ENCODE measurements at places on chromosomes 1 and 21.

DNA sequence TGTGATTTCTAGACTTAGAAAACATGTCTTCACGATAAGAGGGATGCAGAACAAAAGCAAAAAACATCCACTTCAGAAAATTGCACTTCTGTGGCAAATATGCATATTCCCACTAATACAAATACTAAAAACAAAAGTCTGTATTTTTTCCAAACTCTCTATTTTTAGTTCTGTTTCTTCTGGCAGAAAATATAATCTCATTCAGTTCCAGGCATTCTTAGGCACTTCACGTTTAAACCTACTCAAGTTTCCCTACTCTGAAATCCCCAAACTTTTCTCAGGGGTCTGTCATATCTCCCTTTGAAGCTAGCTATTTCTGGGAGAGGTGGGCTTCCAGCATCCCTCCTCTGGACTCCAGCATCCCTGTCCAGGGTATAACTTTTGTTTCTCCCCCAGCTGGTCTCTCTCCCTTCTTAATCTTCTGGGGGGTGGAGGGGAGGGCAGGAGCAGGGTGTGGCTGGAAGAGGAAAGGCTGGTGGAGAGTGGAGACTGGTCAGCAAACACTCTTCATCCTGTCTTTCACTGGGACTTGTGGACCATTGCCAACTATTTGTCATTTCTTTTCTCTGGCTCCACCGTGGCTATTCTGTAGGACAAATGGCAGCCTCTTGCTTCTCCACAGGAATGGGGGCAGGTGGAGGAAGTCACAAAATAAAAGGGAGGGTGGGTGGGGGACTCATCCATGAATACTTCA, 19.6 kb upstream of the NCF2 start:
- no peak for DNase-seq

GRCh38 chr1:194698908-194699318, 1512.5 kb upstream of the B3GALT2 start:
- DNase-seq = no peak

DNA sequence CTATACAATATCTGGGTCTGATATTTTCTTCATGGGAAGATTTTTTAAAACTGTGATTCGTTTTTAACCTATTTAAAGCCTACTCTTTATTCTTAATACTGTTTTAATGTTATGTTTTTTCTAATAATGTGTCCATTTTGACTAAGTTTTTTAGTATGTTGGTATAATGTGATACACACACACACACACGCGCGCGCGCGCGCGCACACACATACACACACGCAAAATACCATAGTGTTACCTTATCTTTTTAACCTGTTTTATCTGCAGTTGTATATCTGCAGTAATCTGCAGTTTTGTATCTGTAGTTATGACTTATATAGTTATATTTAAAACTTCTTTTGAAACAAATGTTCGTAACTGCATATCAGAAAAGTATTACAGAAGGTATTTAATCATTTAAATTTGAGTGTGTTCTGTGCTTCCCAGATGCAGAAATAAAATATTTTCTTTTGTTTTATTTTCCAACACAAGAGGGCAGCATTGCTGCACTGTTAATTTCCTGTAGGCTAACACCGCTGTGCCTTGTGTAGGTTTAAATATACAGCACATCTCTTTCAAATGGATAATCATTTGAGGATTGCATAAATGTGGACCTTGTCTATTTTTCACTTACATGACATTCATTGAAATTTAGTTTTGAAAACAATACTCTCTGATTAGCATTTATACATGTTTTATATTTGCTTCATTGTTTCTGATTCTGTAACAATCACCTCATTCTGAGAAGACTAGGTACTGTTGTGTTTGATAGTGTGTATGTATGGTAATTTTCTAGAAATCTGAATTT, 166.1 kb downstream of the PDE4B start:
- DNase-seq = no peak

- no peak for DNase-seq
Measured at GRCh38 chr21:43286196-43286595, 117.4 kb downstream of the CRYAA start.

DNA sequence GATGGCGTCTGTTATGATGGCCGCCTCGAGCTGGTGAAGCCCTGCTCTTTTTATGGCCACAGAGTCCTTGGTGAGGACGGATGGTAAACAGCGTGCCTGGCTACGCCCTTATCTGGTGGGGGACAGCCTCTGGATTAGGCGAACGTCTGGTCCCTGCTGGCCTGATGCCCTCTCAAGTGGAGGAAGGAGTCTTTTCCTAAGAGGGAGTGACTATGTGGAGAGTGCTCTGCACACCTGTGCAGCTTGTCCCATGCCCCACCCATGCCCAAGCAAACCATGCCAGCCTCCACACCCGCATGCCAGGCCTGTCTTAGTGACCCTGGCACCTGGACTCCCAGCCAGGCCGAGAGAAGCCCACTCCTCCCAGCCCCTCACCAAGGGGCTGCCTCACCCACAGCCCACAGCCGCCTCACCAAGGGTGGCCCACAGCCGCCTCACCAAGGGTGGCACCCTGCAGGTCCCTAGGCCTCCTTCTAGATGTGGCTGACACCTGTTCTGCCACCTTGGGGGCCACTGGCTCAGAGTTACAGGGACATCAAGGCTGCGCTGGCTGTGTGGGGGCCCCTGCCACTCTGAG, 40.2 kb downstream of the WNT9A start:
- no peak for DNase-seq
